ENCODE measurements at places on chromosomes 16 and 17.

GRCh38 chr16:57360321-57360935 is 1.8 kb downstream of the CCL22 start:
- no peak for DNase-seq

DNA sequence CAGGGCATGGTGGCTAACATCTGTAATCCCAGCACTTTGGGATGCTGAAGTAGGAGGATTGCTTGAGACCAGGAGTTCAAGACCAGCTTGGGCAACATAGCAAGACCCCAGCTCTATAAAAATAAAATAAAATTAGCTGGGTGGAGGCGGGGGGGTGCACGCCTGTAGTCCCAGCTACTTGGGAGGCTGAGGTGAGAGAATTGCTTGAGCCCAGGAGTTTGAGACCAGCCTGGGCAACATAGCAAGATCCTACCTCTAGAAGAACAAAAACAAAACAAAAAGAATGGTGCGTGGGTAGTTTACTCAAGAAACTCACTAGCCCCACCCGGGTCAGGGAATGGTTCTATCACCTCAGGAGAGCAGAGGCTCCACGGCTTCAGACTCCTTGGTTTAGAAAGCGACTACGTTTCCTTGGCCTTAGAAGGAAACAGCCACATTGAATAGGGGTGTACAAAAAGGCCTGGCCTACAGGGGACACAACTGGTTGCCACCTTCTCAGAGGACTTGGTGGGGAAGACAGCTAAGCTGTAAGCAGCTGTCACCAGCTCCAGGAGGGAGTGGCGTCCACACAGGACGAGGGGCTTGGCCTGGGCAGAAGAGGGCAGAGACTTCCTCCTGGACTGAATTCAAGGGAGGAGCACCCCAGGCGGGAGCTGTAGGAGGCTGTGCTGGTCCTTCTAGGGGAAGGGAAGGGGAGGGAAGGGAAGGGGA is 716 bp downstream of the TK1 start:
- no peak for DNase-seq

GRCh38 chr17:35807371-35808144 is 1.7 kb upstream of the TAF15 start:
- DNase-seq = no peak

DNA sequence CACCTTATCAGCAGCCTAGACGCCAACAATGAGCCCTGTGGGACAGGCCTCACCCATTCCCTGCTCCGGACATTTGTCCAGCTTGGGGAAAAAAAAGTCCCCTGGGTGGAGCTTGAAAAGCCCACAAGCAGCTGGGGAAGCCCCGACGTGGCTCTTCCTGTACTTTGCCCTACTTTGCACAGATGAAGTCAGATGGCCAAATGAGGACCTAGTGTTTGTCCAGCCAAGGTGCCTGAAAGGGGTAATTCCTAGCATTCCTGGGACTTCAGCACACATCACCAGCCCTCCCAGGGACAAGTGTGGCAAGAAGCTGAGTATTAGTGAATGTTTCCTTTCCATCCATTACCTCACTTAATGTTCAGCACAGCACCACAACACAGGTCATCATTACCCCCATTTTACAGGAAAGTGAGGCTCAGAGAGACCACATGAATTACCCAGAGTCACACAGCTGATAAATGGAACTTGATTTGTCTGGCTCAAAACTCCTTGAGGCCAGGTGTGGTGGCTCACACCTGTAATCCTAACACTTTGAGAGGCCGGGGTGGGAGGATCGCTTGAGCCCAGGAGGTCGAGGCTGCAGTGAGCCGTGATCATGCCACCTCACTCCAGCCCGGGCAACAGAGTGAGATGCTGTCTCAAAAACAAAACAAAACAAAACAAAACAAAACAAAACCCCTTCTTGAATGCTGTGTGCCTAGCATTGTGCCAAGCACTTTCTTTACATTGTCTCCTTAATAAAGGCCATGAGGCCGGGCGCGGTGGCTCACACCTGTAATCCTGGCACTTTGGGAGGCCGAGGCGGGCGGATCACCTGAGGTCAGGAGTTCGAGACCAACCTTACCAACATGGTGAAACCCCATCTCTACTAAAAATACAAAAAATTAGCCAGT is 19.9 kb upstream of the PLLP start:
- DNase-seq = no peak

DNA sequence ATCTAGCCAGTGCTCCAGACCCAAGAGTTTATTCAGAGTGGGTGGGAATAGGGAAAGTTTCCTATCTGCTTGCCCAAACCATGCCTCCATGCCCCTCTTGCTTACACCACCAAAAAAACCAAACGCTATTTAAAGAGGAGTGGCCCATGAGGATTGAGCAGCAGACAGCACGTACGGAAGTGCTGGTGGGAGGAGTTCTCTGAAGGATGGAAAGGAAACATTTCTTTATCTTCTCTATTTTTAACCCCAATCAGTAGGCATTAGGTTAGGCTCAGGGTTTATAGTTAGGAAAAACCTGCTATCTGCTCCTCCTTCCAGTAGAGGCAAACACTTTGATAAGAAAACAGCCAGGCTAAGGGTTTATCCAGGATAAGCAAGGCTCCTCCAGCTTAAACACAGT is 235.3 kb downstream of the ZFHX3 start:
- no peak for DNase-seq
